ENCODE measurements at places on chromosomes 11 and 22. TPM values are rescaled to one million over a fixed set of nuclear protein-coding genes. Genes with fewer than 3 reads are reported as not detected.

The TEX12 gene
- total RNA-seq = 0.46 TPM

The USH1C gene
- total RNA-seq = not detected

- H3K27me3 ChIP-seq = no peaks in the 10 kb centered on the region
- no peak overlapping the region for H3K27ac ChIP-seq
- no peaks in the 10 kb centered on the region for H3K4me1 ChIP-seq
- DNase-seq = no peak
Observed at GRCh38 chr22:23500508-23501260, 79.4 kb downstream of the IGLL1 start.

The ABCC8 gene
- not detected for total RNA-seq

GRCh38 chr11:120254788-120255518 lies 15.0 kb downstream of the POU2F3 start:
- no peaks in the 10 kb centered on the region for H3K36me3 ChIP-seq
- H3K27ac ChIP-seq = no peak overlapping the region
- no peak for DNase-seq
- no peak overlapping the region for H3K4me3 ChIP-seq
- no peaks in the 10 kb centered on the region for H3K4me1 ChIP-seq
- peaks cover 22% of the 10 kb centered on the region for H3K27me3 ChIP-seq

DNA sequence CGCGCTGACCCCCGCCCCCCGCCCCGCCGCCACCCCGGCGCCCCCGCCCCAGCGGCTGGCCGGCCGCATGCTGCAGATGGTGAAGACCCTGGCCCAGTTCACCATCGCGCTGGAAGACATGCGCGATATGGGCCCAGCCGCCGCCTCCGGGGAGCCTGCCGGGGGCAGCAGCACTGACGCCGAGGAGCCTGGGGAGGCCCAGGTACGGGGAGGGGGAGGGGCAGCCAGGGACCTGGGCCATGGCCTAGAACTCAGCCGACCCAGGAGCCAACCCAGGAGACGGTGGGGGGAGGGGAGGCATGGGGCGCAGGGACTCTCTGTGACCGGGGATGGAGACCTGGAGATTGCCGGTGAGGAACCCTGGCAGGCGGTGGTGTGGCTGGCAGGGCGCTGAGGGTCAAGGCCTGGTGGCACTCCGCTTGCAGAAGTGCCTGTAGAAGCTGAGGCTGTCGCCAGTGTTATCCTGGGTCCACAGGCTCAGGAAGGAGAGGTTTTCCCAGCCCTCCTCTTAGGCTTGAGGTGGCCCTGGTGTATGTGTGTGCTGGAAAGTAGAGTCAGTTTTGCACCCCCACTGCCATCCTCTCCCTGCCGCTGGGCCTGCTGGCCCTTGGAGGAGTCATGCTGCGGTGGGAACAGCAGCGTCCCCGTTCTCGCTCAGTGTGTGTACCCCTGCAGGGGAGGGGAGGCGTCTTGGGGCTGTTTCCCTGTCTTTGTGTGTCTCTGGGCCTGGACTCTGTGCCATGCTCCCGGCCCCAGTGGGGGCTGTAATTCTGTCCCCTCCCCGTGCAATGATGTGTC lies 32.9 kb upstream of the RELT start:
- no peak overlapping the region for H3K27ac ChIP-seq
- H3K4me3 ChIP-seq = no peak overlapping the region
- no peaks in the 10 kb centered on the region for H3K4me1 ChIP-seq
- no peaks in the 10 kb centered on the region for H3K36me3 ChIP-seq
- DNase-seq = no peak
- no peaks in the 10 kb centered on the region for H3K27me3 ChIP-seq

DNA sequence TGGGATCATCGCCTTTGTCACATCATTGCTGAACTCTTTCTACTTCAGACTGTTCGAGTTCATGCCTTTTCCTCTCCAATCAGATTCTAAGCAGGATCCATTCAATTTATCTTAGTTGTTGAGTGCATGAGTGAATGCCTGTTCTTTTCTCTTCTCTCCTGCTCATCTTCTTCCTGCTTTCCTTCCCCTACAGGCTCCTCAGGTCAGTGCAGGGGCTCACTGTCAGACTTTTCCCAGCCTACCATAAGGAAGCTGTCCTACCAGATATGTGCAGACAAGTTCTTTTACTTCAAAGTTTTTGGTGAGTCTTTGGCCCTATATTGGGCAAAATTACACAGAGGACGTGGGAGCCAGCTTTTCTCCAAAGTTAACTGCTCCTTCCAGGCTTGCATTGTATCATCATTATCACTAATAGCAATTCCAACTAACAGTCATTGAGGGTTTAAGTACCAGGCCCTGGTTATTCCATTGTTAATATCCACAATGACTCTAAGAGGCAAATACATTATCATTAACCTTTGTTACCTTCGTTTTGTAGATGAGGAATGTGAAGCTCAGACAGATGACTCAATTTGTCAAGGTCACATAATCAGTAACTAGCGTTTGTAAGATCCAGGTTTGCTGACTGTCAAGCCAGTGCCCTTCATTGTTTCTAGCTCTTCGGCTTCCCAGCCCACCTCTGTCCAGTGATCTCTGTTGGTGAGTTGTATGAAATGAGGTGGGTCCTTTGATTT lies 30.4 kb downstream of the OR6Q1 start:
- no peaks in the 10 kb centered on the region for H3K36me3 ChIP-seq
- no peak overlapping the region for H3K27ac ChIP-seq
- no peak overlapping the region for H3K4me3 ChIP-seq

The DCPS gene
- total RNA-seq = 19.6 TPM

DNA sequence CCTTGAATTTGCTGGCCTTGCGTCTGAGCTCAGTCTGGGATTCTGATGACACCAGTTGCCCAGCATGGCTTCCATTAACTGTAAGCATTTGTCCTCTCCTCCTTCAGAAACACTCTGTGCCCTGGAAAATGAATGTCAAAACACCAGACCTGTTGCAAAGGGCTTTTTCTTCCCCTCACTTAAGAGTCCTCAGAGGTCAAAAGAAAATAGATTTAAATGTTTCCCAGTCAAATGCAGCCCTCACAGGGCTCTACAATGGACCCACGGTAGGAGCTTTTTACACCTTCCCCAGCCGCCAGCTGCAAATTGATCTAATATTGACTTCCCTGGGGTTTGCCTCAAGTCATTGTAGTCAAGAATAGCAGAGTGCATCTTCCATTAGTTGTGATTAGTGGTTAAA lies 332.2 kb downstream of the INSC start:
- no peak overlapping the region for H3K4me3 ChIP-seq
- no peaks in the 10 kb centered on the region for H3K4me1 ChIP-seq
- no peak overlapping the region for H3K27ac ChIP-seq
- no peaks in the 10 kb centered on the region for H3K27me3 ChIP-seq
- no peaks in the 10 kb centered on the region for H3K36me3 ChIP-seq

DNA sequence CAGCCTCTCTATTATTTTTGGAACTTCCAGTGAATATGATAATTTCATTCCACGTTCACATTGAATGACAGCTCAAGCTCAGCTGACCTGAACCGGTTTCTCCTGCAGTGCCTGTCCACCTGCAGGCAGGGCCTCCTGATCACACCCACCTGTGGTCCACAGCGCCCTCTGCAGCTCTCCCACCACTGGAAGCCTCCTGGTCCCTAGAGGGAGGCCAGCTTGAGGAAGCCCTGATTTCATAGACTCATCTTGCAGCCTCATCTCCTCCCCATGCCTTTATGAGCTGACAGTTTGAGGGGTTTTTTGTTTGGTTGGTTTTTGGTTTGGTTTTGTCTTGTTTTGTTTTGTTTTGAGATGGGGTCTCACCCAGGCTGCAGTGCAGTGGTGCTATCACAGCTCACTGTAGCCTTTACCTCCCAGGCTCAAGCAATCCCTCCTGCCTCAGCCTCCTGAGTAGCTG lies 29.9 kb upstream of the MALAT1 start:
- no peaks in the 10 kb centered on the region for H3K36me3 ChIP-seq
- peaks cover 16% of the 10 kb centered on the region for H3K4me1 ChIP-seq
- no peak overlapping the region for H3K4me3 ChIP-seq
- H3K27me3 ChIP-seq = no peaks in the 10 kb centered on the region

The NLRP10 gene
- total RNA-seq = not detected

DNA sequence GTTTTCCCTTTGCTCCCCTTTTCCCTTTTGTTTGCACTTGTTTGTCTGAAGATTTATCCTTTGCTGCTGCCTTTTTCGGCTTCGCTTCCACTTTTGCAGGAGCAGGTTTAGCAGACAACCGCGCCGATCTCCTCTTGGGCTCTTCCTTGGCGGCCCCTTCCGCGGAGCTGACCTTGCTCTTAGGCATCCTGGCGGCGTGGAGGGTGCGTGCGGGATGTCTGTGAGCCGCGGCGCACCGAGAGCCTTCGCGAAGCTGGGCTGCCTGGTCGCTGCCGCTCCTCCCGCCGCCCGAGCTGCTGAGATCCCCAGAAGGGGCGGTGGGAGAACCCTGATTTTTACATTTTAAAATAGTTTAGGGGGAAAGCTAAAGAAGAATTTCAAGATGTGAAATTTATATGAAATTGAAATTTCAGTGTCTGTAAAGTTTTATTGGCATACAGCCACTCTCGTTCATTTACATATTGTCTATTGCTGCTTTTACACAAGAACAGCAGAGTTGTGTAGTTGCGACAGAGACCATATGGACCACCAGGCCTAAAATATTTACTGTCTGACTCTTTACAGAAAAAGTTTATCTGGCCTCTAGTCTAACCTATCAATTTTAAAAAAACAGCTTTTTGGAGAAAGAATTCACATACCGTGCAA lies 105.2 kb upstream of the RRM1 start:
- no peak overlapping the region for H3K4me3 ChIP-seq
- no peak for DNase-seq
- H3K27ac ChIP-seq = no peak overlapping the region
- no peaks in the 10 kb centered on the region for H3K36me3 ChIP-seq

The GRAMD1B gene
- total RNA-seq = 6.8 TPM

The CDKN1C gene
- 9.0 TPM for total RNA-seq

DNA sequence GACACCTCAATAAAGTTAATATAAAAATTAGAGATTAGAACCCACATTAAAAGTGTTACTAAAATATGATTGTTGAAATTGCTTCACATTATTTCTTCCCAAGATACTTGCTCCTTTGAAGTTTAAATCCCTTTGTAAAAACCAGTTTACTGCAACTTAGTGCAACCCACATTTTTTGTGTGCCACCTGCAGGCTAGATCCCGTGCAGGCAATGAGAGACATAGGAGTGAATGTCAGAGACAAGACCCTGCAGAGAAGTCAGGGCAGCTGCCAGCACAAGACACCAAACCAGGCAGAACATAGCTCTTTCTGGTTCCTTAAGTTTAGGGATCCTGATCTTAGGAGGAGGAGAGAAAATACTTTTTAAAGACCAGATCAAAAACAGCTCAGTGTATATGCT lies 142.8 kb upstream of the MTNR1B start:
- DNase-seq = no peak
- no peak overlapping the region for H3K27ac ChIP-seq
- H3K4me1 ChIP-seq = no peaks in the 10 kb centered on the region
- no peaks in the 10 kb centered on the region for H3K27me3 ChIP-seq
- no peak overlapping the region for H3K4me3 ChIP-seq
- no peaks in the 10 kb centered on the region for H3K36me3 ChIP-seq

The VPREB1 gene
- total RNA-seq = not detected

- H3K27ac ChIP-seq = no peak overlapping the region
- H3K36me3 ChIP-seq = no peaks in the 10 kb centered on the region
- peak; percentile 18 for DNase-seq
- no peak overlapping the region for H3K4me3 ChIP-seq
- peaks cover 11% of the 10 kb centered on the region for H3K27me3 ChIP-seq
Observed at GRCh38 chr11:102267609-102268008, 49.7 kb upstream of the BIRC3 start.

- H3K27ac ChIP-seq = no peak overlapping the region
- H3K4me3 ChIP-seq = no peak overlapping the region
- H3K27me3 ChIP-seq = no peaks in the 10 kb centered on the region
- H3K4me1 ChIP-seq = peaks cover 33% of the 10 kb centered on the region
Observed at GRCh38 chr11:77410076-77410827, 63.6 kb downstream of the PAK1 start.

GRCh38 chr11:1377231-1377780 lies 12.4 kb upstream of the BRSK2 start:
- H3K4me1 ChIP-seq = no peaks in the 10 kb centered on the region
- DNase-seq = no peak
- H3K27ac ChIP-seq = no peak overlapping the region
- no peaks in the 10 kb centered on the region for H3K27me3 ChIP-seq
- H3K36me3 ChIP-seq = no peaks in the 10 kb centered on the region

The POTEH gene
- not detected for total RNA-seq
